ENCODE measurements at places on chromosomes 4 and X. TPM values are rescaled to one million over a fixed set of nuclear protein-coding genes. Genes with fewer than 3 reads are reported as not detected.

RBM47 gene
- total RNA-seq = 241 TPM

PDE5A gene
- 49.6 TPM for total RNA-seq

RPA4 gene
- 0.82 TPM for total RNA-seq

ETDB gene
- not detected for total RNA-seq

DNA sequence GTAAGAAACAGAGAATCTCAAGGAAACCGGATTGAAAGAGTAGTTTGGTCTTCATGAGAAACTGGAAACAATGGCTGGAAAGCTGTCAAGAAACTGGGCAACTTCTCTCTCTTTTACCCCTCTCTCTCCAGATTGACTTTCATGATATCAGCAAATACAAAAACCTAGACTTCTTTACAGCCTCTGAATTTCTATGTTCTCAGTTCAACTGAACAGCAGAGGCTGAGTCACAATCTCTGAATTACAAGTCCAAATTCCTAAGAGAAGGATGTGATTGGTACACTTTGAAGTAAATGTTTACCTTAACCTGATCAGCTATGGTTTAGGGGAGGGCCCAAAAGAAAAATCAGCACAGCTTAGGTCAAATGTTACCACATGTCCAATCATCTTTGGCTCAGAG lies 974.9 kb downstream of the RPA4 start:
- no peak for DNase-seq

DNA sequence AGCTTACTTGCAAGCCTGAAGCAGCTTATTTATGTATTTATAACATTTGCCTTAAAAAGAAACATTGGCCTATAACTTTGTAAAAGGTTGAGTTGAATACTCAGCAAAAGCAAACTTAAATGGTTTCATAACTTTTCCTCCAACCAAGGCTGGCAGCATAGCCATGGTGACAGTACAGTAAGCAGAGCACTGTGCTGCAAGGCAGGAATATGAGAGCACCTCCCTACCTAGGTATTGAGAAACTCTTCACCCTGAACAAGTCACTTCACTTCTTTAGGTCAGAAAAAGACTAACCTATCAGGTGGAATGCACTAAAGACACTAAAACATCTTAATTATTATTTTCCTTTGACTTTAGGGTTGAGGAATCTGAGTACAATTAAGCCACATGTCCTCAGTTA lies 63.9 kb upstream of the GYPA start:
- no peak for DNase-seq

- DNase-seq = no peak
Measured at GRCh38 chr4:34323549-34324320, 1920.6 kb downstream of the ARAP2 start.

DNA sequence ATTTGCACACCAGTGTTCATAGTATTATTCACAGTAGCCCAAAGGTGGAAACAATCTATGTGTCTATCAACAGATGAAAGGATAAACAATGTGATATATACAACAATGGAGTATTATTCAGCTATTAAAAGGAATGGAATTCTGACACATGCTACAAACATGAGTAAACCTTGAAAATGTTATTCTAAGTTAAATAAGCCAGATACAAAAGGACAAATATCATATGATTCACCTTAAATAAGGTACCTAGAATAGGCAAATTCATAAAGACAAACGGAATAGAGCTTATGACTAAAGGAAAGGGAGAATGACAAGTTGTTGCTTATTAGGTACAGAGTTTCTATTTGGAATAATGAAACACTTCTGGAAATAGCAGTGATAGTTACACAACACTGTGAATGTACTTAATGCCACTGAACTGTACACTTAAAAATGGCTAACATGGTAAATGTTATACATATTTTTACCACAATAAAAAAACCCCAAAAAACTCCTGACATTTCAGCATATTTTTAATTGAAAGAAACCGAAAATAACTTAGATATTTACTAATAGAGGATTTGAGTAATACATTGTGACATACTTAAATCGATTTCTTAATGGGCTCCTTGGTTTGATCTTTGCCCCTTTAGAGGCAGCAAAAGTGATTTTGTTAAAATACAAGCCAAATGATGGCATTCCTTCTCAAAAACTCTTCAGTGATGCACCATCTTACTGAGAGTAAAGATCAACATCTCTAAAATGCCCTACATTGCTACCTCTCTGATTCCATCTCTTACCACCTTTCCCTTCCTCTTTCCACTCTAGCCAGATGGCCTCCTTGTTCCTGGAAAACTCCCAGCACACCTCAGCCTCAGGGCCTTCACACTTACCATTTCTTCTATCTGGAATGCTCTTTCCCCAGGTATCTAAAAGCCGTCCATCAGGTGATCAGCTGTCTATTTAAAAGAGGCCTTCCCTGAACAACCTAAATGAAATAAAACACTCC lies 8.6 kb upstream of the CYP2U1 start:
- no peak for DNase-seq

DNA sequence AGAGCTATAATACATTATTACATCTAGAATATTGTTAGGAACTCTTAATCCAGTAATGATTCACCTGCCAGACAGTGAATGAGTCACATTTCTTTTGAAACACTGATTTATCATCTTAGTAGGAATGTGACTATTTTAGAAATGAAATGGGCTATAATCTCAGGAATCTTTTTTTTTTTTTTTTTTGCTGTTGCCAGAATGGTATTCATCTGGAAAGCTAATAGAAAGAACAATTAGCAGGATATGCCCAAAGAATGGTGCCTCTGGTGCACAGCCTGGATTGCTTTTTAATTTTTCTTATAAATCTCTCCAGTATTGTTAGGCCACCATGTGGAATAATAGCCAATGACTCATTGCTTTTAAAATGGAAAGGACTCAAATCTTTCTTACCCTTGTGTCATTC lies 181.1 kb upstream of the SMIM31 start:
- no peak for DNase-seq

- peak; percentile 50 for DNase-seq
Measured at GRCh38 chr4:119025916-119026661, 109.5 kb upstream of the MYOZ2 start.

GRCh38 chr4:82809619-82810018 lies 11.0 kb upstream of the SCD5 start:
- no peak for DNase-seq

DNA sequence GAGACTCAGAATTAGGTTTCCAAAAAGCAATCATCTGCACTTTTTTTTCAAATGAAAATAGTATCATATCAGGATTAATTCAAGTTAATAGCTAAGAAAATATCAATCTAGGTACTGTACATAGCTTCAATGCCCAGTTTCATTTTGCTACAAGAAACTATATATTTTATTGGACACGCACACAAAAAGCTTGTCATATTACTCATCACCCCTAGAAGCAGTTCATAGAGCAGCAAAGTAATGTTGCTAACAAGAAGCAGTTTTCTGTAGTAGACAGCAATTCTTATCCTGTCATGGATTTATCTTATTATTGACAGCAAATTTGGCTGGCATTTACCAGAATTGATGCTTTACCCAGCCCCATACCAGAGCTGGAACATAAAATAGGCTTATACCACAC lies 52.3 kb upstream of the LSM6 start:
- no peak for DNase-seq

GRCh38 chrX:124530803-124531202 lies 184.4 kb downstream of the SH2D1A start:
- peak; percentile 14 for DNase-seq

DNA sequence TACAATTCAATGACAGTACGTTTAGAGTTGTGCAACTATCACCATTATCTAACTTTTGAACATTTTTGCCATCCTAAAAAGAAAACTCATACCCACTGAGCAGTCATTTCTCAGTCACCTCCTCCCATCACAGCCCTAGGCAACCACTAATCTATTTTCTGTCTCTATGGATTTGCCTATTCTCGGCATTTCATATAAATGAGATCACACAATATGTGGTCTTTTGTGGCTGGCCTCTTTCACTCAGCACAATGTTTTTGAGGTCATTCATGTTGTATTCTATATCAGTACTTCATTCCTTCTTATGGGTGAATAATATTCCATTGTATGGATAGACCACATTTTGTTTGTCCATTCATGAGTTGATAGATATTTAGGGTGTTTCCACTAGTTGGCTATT lies 103.0 kb downstream of the PPEF1 start:
- DNase-seq = no peak

- no peak for DNase-seq
Measured at GRCh38 chr4:77917075-77917474, 54.4 kb downstream of the MRPL1 start.

- peak; percentile 63 for DNase-seq
Measured at GRCh38 chr4:791898-792625, 33.9 kb downstream of the CPLX1 start.

- DNase-seq = no peak
Measured at GRCh38 chr4:77785669-77786068, 33.5 kb downstream of the CNOT6L start.

DNA sequence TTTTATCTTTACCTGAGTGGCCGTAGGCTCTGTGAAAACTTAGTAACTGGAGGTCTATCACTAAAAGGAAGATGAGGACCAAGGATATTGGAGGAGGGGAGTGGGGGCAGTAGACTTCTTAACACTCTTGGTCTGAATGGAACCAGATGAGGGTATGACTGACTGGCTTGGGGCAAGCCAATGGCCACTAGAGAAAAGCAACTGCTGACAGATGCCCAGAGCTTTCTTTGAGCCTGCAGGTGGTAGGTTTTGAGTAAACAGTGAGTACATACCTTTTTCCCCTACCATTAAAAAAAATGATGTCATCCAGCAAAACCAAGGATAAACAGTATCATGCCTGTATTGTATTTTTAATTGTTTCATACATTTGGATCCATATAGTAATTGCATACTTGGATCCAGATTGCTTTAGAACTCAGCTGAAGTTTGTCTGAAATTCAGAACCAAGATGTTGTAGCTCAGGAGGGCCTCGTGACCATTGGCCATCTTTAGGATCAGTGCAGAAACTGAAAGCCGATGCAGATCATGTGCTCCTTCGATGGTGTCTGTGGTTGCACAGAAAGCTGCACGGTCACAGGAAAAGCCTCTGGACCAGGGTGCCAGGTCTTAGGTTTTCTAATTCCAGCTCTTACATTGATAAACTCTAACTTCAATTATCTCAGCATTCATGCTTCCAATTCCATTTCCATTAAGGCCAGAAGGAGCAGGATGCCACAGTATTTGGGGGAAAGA lies 131.0 kb downstream of the PDGFRA start:
- no peak for DNase-seq

- no peak for DNase-seq
Measured at GRCh38 chrX:155611302-155611701, 1.4 kb downstream of the TMLHE start.

DNA sequence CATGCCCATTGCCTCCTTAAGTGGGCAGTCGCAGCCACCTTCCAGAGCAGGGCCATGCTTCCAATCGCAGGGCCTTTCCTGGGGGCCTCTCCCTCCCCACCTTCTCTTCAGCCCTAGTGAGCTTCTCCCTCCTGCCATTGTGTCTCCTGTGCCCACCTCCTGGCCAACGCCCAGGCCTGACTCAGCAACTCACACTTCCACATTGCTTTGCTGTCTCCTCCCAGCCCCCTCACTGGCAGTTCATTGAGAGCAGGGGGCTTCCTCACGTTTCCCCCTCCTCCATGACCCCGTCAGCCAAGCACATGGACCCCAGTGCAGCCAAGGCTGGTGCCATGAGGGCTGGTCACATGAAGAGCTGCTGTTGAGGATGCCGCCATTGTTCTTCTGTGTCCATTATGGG lies 25.9 kb downstream of the HTRA3 start:
- DNase-seq = no peak

Data from prostate gland (tissue), 2 donors.